ENCODE measurements at places on chromosomes 3 and 15.

DNA sequence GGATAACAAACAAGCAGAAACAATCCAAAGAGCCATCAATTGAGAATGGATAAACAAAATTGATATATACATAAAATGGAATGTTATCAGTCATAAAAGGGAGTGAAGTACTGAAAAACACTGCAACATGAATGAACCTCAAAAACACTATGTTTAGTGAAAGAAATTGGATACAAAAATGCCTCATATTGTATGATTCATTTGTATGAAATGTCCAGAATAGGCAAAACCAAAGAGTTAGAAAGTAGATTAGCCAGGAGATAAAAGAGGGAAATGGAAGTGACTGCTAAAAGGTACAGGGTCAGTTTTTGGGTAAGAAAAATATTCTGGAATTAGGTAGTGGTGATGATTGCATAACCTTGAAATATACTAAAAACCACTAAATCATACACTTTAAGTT lies 9.8 kb upstream of the SLC25A36 start:
- DNase-seq = no peak

GRCh38 chr3:89946884-89947283 lies 839.5 kb downstream of the EPHA3 start:
- no peak for DNase-seq

DNA sequence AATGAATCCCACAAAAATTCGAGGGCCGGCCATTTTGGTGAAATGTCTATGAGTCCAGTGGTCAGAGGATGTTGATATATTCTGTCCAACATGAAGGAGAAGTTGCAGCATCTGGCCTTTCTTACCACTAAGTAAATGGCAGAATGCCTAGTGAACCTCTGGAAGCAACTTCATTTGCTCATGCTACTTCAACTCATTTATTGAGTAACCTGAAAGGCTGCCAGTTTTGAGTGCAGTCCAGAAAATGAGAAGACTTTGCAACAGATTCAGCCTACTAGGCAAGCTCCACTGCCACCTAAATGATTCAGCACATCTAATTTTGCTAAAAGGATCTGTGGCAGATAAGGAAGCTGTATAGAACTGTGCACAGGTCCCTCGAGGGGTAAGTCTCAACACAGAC lies 265.0 kb downstream of the OPA1 start:
- no peak for DNase-seq

DNA sequence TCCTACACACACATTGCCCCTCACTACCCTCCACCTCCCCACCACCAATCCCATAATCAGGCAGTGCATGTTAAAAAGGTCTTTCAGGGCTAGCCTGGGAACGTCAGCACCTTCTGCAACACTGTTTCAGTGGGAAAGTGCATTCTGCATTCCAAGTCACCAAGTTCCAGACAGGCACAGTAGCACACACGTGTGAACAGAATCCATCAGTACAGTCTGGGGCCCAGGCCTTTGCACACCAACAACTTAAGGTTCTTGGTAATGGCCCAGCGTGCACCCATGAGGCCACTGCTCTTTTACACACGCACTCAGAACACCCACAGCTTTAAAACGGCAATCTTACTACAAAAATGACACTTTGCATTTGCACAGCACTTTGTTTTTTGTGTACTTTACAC lies 1.2 kb downstream of the ANXA2 start:
- DNase-seq = no peak

DNA sequence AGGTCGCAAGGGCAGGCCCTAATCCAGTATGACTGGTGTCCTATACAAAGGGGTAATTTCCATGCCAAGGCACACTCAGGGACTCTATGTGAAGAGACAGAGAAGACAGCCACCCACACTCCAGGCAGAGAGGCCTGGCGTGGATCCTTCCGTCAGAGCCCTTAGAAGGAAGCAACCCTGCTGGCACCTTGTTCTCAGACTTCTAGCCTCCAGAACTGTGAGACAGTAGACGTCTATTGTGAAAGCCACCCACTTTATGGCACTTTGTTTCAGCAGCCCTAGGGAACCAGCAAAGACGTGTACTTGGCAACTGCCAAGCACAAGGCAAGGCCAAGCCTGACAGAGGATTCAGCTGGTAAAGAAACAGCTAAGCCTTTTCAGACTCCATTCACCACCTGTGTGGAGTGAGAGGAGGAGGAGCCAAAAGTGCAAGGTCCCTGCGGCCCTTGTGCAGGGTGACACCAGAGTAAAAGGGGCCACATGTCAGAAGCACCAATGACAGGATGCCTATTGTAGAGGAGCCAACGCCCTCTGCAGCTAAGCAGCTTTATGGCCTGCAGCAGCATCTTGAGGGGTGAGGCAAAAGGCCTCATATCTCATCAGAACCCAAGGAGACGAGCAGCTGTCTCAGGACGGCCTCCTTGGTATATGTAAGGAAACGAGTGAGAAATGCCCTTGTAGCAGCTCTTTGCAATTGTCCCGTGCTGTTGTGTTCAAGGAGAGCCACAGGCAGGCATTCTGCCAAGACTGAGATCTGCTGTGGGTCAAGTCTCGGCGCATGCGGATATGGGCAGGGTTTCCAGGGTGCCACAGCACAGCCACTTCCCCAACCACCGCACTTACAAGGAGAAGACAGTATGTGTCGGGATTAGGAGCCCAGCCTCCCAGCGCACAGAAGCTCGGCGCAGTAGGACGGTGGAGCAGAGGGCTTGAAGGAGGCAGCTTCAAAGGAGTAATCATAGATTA lies 121.5 kb upstream of the LIPC start:
- no peak for DNase-seq

GRCh38 chr3:152461460-152461859 lies 192.7 kb downstream of the MBNL1 start:
- no peak for DNase-seq

Measured in left lung (tissue), 14 donors.